Right ventricle myocardium inferior (tissue), 1 donor: ENCODE measurements at places on chromosomes 11 and 22. TPM values are rescaled to one million over a fixed set of nuclear protein-coding genes. Genes with fewer than 3 reads are reported as not detected.

- no peak for DNase-seq
These were observed 288.8 kb downstream of the CASP12 start for GRCh38 chr11:104609311-104610085.

Gene CRYAB
- 7,453 TPM for total RNA-seq

GRCh38 chr11:57772562-57772961 lies 11.0 kb downstream of the CTNND1 start:
- no peak for DNase-seq

Gene ABTB2
- 14.3 TPM for total RNA-seq

DNA sequence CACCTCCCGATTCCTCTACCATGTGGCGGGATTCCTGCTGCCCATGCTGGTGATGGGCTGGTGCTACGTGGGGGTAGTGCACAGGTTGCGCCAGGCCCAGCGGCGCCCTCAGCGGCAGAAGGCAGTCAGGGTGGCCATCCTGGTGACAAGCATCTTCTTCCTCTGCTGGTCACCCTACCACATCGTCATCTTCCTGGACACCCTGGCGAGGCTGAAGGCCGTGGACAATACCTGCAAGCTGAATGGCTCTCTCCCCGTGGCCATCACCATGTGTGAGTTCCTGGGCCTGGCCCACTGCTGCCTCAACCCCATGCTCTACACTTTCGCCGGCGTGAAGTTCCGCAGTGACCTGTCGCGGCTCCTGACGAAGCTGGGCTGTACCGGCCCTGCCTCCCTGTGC lies 10.5 kb downstream of the CXCR5 start:
- DNase-seq = no peak

Gene SLC1A2
- 3.8 TPM for total RNA-seq
